Immature natural killer cell (primary cell): ENCODE measurements at places on chromosomes 3 and 15.
A peak's percentile ranks its signal among the peaks of the same experiment; 100 is the strongest.

GRCh38 chr3:153290268-153291015, 128.4 kb downstream of the RAP2B start:
- peak; percentile 16 for DNase-seq

GRCh38 chr3:2153547-2153946, 54.9 kb downstream of the CNTN4 start:
- DNase-seq, result no peak

DNA sequence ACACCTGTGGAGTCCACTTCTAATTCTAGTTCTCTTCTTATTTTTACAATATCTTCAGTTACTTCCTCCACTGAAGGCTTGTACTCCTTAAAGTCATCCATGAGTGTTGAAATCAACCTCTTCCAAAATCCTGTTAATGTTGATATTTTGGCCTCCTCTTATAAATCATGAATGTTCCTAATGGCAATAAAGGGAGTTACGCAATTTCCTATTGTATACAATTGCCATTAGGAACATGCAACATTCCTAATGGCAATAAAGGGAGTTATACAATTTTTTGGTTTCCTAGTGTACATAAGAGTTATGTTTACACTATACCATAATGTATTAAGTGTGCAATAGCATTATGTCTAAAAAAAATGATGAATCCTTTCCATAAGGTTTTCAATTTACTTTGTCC, 9.2 kb upstream of the TIGIT start:
- no peak for DNase-seq

- no peak for DNase-seq
Observed at GRCh38 chr15:98845138-98845884, 162.3 kb downstream of the PGPEP1L start.

DNA sequence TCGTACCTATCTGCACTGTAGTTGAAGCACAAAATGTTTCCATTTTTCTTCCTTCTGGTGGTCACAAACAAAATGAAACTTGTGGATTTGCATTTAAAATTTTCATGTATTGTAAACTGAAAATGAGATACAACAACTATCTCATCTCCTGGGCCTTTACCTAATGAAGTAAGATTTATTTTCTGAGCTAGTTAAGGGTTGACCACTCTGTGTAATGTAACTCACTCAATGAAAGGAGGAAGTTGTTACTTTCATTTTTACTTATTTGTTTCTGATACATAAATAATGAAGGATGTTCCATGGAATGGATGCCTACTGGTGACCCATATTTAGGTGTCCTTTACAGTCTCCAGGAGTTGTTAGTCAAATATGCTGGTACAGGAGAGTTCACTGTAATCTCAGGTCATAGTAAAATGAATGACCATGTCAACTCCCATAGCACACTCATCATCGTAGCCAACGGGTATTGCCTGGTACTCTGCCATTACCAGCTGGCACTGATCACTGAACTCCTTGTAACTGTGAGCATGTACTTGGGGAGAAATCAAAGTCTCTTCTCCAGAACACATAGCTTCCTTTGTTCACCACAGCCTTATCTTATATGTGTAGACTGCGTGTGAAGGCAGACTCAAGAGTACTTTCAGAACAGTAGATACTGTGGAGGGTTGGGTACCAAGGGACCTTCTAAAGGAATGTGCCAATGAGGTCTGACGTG, 474.2 kb upstream of the ROBO2 start:
- no peak for DNase-seq

DNA sequence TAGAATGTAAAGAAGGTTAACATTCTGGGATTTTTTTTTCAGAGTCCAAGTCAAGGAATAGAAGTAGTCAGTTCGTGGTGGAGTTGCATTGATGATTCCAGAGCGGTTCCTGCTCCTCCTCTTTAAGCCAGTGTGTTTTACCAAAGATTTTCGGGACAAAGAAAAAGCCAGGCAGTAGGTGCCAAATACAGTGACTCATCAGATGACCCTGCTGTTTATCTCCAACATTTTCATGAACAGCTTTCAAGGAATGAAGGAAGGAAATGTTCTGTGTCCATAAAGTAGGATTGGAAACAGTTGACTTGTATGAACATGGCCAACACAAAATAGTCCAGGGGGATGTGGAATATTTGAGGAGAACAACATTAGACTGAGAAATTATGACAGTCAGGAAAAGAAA, 142.4 kb upstream of the TMC3 start:
- DNase-seq, result no peak
